ENCODE measurements at places on chromosomes 11 and 22.

- no peak for DNase-seq
These were observed 38.6 kb downstream of the PACSIN2 start for GRCh38 chr22:42976217-42976933.

GRCh38 chr11:78270971-78271370, 82.3 kb downstream of the USP35 start:
- no peak for DNase-seq

GRCh38 chr11:2127482-2128129, 11.6 kb downstream of the IGF2 start:
- DNase-seq, result no peak

GRCh38 chr11:19861171-19861570, 148.5 kb downstream of the NAV2 start:
- DNase-seq, result no peak

DNA sequence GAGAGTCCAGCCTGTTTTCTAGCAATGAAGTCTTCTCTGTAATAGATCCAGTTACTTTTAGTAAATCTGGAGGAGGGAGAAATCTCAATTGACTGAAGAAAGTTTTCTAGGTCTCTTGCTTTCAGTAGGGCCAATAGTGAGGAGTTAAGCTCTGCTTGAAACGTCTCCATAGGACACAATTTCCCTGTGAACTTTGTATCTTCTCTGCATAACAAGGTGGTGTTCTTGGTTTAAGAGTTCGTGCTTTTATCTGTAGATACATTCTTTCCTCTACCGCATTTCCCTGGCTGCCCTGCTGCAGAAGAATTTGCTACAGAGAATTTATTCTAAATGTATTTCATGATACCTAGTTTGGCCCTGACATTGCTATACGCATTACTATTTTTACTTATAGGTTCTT, 183.1 kb downstream of the ARHGAP42 start:
- DNase-seq, result no peak

Measured in heart left ventricle (tissue), 16 donors.